ENCODE measurements at places on chromosomes 11 and 22. TPM values are rescaled to one million over a fixed set of nuclear protein-coding genes. Genes with fewer than 3 reads are reported as not detected.

KIF18A gene
- 43.7 TPM for total RNA-seq

OR4D5 gene
- total RNA-seq, result not detected

LRRC55 gene
- total RNA-seq, result not detected

SCT gene
- total RNA-seq, result not detected

MCHR1 gene
- 0.07 TPM for total RNA-seq

LRRC10B gene
- total RNA-seq, result 0.64 TPM

PKNOX2 gene
- not detected for total RNA-seq

GGT5 gene
- not detected for total RNA-seq

GRCh38 chr11:117441146-117441975 is 113.7 kb downstream of the CEP164 start:
- DNase-seq, result no peak

DNA sequence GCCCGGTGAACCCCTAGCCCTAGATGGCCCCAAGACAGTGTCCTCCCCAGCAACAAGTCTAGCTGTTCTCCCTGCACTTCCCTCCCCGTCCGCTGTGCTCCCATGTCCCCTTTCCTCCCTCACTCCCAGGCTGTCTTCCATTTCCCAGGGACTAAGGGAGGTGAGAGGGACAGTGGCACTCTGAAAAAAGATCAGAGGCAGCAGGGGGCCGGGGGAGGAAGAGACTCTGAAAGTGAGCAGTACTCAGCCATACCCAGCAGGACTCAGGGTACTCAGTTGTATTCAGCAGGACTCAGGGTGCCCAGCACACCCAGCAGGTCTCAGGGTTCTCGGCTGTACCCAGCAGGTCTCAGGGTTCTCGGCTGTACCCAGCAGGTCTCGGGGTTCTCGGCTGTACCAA is 48.4 kb upstream of the THY1 start:
- DNase-seq, result no peak

DNA sequence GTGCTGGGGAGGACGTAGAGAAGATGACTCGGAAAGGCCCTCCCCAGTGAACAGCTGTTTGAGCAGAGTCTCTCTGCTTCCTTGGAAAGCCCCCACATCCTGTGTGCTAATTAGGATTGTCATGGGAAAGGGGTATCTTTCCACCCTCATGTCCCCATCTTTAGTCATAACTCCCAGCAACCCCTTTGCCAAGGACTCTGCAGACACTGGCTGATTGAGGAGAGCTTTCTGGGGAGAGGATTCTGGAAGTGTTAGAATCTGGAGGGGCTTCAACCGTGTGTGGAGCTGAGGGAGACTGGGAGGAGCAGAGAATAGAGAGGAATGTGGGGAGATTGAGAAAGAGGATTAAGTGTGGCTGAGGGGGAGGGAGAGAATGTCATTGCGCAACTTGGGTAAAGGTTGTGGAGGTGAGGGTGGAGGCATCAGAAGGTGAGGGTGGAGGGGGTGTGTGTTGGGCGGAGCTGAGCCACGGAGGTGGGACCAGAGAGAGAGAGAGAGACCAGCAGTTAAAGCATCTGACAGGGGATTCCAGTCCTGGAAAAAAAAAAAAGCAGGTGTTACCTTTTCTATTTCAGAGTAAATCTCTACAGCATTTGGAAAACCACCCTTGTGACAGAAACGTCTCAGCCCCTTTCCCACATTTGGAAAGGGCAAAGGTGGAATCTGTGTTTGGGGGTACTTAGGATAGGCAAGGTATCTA is 2.2 kb downstream of the DTX4 start:
- no peak for DNase-seq

DNA sequence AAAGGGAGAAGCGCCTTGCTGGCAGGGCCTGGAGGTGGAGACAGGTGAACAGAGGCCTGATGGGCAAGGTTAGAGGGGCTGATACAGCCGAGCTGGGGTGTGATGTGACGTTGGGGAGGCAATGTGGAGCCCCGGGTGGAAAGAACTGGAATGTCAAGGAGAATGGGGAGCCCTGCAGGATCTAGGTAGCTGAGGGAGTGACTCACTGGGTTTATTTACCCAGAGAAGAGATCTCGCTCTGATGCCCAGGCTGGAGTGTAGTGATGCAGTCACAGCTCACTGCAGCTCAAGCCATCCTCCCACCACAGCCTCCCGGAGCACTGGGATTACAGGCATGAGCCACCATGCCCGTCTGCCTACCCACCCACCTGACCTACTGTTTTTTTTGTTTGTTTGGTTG is 1.9 kb upstream of the CYB5R3 start:
- DNase-seq, result peak; percentile 62

DNA sequence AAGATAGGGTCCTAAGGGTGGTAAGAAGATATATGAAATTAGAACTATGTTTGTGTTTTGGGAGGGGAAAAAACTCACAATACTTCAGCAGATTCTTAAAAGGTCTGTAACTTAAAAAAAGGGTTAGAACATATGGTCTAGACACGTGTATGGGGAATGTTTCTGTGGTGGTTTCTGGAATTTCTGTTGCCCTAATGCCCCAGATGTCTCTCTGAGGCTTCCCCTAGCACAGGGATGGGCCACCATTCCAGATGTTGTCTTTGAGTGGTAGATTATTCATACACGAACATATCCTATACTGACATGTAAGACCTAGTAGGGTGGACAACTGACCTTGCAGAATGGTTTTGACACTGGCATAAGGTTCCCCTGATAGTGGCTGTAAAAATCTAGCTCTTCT is 26.2 kb downstream of the EHF start:
- no peak for DNase-seq

GRCh38 chr11:119895981-119896380 is 167.0 kb upstream of the NECTIN1 start:
- no peak for DNase-seq

DNA sequence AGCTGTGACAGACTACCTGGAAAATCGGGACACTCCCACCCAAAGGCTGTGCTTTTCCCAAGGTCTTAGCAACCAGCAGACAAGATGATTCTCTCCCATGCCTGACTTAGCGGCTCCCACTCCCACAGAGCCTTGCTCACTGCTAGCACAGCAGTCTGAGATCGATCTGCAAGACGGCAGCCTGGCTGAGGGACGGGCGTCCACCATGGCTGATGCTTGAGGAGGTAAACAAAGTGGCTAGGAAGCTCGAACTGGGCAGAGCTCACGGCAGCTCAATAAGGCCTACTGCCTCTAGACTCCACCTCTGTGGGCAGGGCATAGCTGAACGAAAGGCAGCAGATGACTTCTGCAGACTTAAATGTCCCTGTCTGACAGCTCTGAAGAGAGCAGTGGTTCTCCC is 84.9 kb downstream of the SMCO4 start:
- DNase-seq, result no peak

All from M059J (cell line).